ENCODE measurements at places on chromosomes 3 and 15.

DNA sequence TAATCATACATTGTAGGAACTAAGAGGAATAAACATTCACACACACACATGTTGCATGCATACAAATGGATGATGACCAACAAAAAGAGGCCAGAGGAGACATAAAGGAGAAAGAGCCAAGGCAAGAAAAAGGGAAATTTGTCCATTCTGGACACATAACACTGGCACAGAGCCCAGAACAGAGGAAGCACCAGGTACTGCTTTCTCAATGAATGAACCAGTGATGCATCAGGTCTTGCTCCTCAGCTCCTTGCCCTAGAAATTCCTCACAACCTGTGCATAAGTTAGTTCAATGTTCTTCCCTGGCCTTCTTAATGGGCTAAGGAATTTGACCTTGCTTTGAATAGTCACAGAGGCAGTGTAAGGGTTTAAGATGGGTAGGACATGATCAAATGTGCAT is 270.3 kb downstream of the ERC2 start:
- no peak overlapping the region for H3K4me3 ChIP-seq
- H3K27ac ChIP-seq, result no peak overlapping the region
- DNase-seq, result no peak
- no peaks in the 10 kb centered on the region for H3K4me1 ChIP-seq
- H3K36me3 ChIP-seq, result no peaks in the 10 kb centered on the region
- no peaks in the 10 kb centered on the region for H3K27me3 ChIP-seq

DNA sequence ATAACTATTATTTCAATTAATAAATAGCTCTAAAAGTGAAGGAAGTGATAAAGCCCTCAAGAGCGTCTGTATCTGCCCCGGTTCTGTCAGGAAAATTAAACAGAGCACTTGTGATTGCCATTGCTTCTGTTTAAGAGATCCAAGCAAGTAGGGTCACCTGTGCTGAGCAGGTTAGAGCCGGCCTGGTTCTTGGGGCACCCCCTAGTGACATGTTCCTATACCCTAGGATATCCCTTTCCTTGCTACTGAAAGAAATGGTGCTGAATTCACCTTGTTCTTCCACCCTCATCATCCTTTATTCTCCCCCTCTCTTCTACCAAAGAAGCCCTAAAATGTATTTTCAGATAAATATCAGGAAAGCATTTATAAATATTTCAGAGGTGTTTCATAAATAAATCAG is 323.5 kb downstream of the RORA start:
- H3K36me3 ChIP-seq, result no peaks in the 10 kb centered on the region
- DNase-seq, result no peak
- no peaks in the 10 kb centered on the region for H3K27me3 ChIP-seq
- no peak overlapping the region for H3K27ac ChIP-seq
- peaks cover 10% of the 10 kb centered on the region for H3K4me1 ChIP-seq

- H3K4me1 ChIP-seq, result no peaks in the 10 kb centered on the region
- H3K4me3 ChIP-seq, result no peak overlapping the region
- DNase-seq, result no peak
- H3K27ac ChIP-seq, result no peak overlapping the region
- H3K27me3 ChIP-seq, result no peaks in the 10 kb centered on the region
- H3K36me3 ChIP-seq, result no peaks in the 10 kb centered on the region
Measured at GRCh38 chr3:112770032-112770626, 76.5 kb downstream of the CD200R1L start.

DNA sequence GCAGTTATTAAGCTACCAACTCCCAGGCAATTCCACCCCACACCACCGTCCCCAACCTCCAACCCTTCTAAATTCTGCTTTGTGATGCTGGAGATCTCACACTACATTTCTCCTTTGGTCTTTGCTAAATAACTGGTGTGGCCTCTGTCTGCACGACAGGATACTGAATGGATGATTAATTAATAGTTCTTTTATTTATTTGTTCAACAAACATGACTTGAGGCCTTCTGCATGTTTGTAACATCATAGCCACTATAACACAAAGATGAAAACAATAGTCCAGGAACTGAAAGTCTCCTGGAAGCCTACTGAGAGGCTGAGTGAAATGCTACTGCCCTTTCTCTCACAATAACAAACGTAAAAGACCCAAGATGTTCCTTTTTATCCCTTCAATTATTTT is 609.5 kb upstream of the UBE2E2 start:
- DNase-seq, result no peak
- H3K4me1 ChIP-seq, result no peaks in the 10 kb centered on the region
- no peaks in the 10 kb centered on the region for H3K36me3 ChIP-seq
- H3K27ac ChIP-seq, result no peak overlapping the region
- no peaks in the 10 kb centered on the region for H3K27me3 ChIP-seq

DNA sequence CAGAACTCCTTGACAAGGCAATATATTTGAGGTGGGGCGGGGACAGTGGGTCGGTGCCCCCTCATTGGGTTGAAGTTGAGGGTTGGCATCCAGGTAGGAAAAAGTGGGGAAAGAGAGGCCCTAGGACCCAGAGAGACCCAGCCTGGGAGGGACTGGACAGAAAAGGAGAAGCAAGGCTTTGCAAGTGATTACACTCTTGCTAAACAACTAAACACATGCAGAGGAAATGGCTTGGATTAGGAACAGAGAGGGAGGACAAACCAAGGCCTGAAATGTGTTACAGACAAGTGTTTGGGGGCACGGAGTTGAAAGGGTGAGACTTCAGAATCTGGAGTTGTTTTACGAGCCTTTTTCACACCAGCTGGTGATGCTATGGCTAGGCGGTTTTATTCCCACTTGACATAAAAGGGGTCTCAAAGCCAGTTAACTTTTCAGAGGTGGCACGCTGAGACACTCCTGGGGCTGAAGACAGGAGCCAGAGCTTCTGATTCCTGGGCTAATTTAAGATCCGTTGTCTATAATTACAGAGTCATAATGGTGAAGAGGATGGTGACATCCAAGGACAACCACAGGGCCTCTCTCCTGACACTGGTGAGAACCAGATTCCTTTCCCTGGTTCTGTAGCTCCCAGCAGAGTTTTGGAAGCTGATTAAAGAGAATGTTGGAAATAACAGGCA is 7.7 kb upstream of the KCTD6 start:
- H3K4me3 ChIP-seq, result no peak overlapping the region
- no peaks in the 10 kb centered on the region for H3K36me3 ChIP-seq
- no peak overlapping the region for H3K27ac ChIP-seq
- no peak for DNase-seq

GRCh38 chr15:65264863-65265430 is 21.7 kb downstream of the PARP16 start:
- H3K27me3 ChIP-seq, result no peaks in the 10 kb centered on the region
- H3K27ac ChIP-seq, result no peak overlapping the region
- H3K4me1 ChIP-seq, result no peaks in the 10 kb centered on the region
- H3K36me3 ChIP-seq, result no peaks in the 10 kb centered on the region

DNA sequence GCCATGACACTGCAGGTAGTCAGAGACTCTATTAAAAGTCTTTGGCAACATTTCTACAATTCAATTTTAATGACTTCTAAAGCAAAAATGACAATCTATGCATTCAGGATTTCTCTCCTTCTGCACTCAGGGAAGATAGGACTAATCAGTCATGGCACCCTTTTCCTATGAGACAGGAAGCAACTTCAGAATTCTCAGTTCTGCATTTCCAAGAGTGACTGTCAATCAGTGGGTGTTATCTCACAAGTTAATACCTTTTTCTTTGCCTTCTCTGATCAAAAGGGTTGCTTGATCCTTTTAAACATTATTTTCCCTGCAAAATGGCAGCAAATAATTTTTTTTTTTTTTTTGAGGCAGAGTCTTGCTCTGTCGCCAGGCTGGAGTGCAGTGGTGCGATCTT is 7.8 kb upstream of the ICE2 start:
- H3K4me1 ChIP-seq, result no peaks in the 10 kb centered on the region
- H3K27ac ChIP-seq, result no peak overlapping the region
- no peaks in the 10 kb centered on the region for H3K27me3 ChIP-seq
- no peak overlapping the region for H3K4me3 ChIP-seq
- no peak for DNase-seq

DNA sequence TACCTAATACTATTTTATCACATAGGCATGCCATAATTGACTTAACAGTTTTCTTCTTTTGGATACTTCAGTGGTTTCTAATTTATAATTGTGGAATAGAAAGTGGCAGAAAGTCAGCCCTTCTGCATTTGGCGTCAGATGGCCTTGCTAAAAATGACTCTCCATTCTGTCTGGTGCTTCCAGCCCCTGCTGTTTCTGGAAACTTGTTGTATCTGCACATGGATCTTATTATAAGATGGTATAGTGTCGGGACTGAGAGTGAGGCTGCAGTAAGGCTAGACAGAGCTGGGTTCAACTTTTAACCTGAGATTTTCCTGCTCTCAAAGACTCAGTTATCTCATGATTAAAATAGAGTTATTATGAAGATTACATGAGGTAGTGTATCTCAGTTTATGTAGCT is 74.8 kb upstream of the WDR72 start:
- no peaks in the 10 kb centered on the region for H3K27me3 ChIP-seq
- H3K4me3 ChIP-seq, result no peak overlapping the region
- H3K27ac ChIP-seq, result no peak overlapping the region
- H3K36me3 ChIP-seq, result no peaks in the 10 kb centered on the region
- DNase-seq, result no peak

DNA sequence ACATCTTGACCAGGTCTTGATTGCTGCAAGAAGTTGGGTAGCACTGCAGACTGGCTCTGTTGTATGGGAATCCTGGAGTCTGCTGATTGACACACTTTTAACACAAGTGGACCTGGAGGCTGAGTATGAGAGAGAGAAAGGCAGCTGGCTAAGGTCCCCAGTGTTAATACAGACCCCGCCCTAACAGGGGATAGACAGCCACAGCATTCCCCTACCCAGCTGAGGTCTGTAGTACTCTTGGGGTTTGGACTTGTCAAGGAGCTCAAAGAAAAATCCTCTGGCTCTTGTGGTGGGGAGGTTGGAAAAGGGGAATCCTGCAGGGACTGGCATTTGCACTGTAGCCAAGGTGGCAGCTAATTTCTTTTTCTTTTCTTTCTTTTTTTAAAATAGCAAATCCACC is 192.7 kb downstream of the ZNF621 start:
- H3K27me3 ChIP-seq, result no peaks in the 10 kb centered on the region
- DNase-seq, result no peak
- no peaks in the 10 kb centered on the region for H3K36me3 ChIP-seq
- H3K4me3 ChIP-seq, result no peak overlapping the region

DNA sequence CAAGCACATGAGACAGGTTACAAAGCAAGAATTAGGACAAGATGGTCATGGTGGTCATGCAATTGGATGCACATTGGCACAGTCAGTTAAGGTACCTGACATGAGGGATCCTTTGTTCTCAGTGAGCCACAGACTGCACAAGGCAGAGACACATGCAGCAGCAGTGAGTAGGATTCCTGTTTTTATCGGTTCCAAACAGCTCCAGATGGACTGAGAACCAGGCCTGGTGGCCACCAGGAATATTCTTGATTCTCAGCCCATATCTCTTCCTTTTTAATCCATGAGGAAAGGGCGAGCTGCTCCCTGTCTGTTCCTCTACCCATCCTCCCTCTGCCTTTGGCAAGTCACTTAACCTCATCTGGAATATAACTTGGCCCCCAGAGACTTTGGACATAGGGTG is 410.8 kb downstream of the GAP43 start:
- no peak overlapping the region for H3K4me3 ChIP-seq
- no peak overlapping the region for H3K27ac ChIP-seq
- no peaks in the 10 kb centered on the region for H3K4me1 ChIP-seq
- no peak for DNase-seq
- no peaks in the 10 kb centered on the region for H3K36me3 ChIP-seq

DNA sequence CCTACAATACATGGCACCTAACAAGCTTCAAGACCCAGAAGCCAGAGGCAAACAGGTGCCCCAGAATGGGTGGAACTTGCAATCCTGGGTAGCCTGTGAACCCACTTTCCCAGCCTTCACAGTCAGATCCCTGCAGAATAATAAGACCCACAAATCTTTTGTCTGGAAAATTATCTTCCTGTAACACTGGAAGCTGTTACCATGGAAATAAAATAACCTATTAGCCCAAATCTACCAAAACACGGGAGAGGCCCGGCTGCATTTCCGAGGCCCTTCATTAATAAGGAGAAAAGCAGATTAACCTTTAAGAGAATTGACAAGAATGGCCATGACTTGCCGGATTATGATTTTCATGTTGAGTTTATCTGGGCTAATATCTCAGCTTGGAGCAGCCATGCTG is 256.1 kb upstream of the PROK2 start:
- H3K27ac ChIP-seq, result no peak overlapping the region
- no peak for DNase-seq
- no peak overlapping the region for H3K4me3 ChIP-seq
- H3K4me1 ChIP-seq, result no peaks in the 10 kb centered on the region
- H3K36me3 ChIP-seq, result no peaks in the 10 kb centered on the region
- H3K27me3 ChIP-seq, result no peaks in the 10 kb centered on the region

GRCh38 chr3:73787620-73788019 is 162.9 kb upstream of the PDZRN3 start:
- no peak overlapping the region for H3K27ac ChIP-seq
- no peak for DNase-seq
- no peak overlapping the region for H3K4me3 ChIP-seq
- H3K36me3 ChIP-seq, result no peaks in the 10 kb centered on the region
- no peaks in the 10 kb centered on the region for H3K4me1 ChIP-seq
- H3K27me3 ChIP-seq, result no peaks in the 10 kb centered on the region

- no peaks in the 10 kb centered on the region for H3K36me3 ChIP-seq
- no peaks in the 10 kb centered on the region for H3K4me1 ChIP-seq
- no peak overlapping the region for H3K27ac ChIP-seq
- no peak overlapping the region for H3K4me3 ChIP-seq
- DNase-seq, result no peak
Measured at GRCh38 chr3:26452363-26452762, 170.2 kb upstream of the LRRC3B start.

GRCh38 chr3:175358935-175359334 is 499.8 kb downstream of the NAALADL2 start:
- H3K27ac ChIP-seq, result no peak overlapping the region
- no peaks in the 10 kb centered on the region for H3K27me3 ChIP-seq
- H3K4me3 ChIP-seq, result no peak overlapping the region
- H3K4me1 ChIP-seq, result no peaks in the 10 kb centered on the region
- DNase-seq, result no peak

DNA sequence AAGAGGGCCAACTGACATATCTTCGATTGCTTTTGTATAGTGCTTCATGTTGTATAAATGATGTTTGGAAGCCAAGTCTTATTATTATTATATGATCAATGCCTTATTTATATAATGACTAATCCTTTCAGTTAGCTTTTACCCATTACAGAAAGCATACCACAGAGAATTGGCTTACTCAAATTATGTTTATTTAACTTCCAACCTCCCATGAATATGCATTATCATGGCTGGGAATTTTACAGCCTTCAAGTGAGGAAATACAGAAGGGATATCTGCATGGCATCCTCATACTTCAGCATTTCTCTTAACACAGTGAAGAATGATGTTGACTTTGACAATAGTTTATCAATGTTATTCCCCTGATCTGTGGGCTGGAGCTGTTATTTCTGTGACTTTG is 225.9 kb upstream of the GAP43 start:
- H3K27ac ChIP-seq, result no peak overlapping the region
- peaks cover 26% of the 10 kb centered on the region for H3K4me1 ChIP-seq
- no peak for DNase-seq

DNA sequence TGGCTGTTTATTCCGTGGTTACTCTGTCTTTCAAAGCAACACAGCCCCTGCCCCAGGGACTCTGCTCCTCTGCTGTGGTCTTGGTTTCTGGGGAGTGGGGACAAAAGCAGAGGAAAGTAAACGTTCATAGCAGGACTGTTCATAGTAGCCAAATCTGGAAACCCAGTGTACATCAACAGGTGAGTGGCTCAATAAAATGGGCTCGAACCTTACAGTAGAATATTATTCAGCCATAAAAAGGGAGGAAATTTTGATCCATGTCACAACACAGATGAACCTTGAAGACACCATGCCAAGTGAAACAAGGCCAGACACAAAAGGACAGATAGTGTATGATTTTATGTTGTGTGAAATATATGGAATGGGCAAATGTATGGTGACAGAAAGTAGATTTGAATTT is 90.2 kb downstream of the PGPEP1L start:
- no peak overlapping the region for H3K27ac ChIP-seq
- no peaks in the 10 kb centered on the region for H3K36me3 ChIP-seq
- DNase-seq, result no peak
- H3K4me1 ChIP-seq, result no peaks in the 10 kb centered on the region
- H3K4me3 ChIP-seq, result no peak overlapping the region
